ENCODE measurements at places on chromosomes 16 and 17.

GRCh38 chr17:81090361-81091136 is 55.6 kb downstream of the BAIAP2 start:
- DNase-seq, result no peak

DNA sequence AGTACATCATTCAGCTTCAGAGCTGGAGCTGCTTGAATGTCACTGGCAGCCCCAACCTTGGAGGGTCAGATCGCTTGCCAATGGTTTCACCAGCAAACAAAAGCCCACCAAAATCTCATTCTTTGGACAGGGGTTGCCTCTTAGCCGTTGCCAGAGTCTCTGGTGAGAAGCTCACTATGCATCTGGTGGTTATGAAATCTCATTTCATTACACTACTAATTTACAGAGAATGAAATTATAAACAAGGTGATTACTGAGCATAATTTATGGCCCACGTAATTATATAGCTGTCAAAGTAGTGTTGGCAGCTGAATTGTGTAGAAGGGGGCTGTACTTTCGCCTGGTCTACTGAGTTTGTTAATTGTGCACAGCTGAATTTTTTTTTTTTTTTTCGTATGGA is 688.9 kb upstream of the KIF2B start:
- DNase-seq, result no peak

DNA sequence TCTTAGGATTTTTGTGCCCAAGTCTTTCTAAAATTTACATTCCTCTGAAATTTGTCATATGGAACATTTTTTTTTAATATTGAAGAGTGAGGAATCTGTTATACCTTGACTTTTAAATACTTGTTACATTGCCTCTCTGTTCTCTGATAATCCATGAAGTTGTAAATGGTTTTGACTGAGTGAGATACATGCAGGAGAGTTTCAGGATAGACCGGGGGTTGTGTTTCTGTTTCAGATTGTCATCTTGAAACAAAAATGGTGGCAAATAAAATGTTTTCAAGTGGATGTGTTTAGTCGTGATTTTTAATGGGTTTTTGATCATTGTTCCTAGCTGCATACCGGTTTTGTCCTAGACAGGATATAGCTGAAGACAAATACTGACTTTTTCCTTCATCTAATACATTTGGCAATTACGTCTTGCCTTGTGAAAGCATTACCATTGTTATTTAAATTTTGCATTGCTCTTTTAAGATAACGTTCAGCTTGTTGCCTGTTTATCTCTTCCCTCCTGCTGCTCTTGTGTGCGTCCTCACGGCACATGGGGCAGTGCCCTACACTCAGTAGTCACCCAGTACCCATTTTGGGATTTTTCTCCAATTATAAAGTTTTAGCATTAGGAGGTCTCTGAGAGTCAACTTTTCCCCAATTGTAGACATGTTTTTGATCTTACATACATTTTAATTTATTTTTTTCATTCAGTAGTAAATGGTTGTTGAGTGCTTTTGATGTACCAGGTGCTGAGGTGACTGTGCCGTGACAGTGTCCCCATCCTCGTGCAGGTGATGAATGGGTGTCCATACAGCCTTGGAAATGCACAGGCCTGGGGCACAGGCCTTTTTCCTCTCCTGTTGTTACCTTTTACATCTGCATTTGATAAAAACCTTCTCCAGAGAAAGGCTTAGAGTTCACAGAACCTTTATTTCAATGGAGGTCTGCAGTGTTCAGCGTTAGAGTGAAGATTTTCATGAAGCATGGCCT is 169.9 kb downstream of the MSI2 start:
- DNase-seq, result no peak

- no peak for DNase-seq
Measured at GRCh38 chr17:7548585-7549400, at the start of gene TNFSF12. TSS of gene TNFSF12 (plus strand) at chr17:7549058. CDS start at chr17:7549154, 96 bp downstream.

GRCh38 chr16:2194852-2195321 is 1.5 kb downstream of the CASKIN1 start:
- DNase-seq, result no peak

- no peak for DNase-seq
Measured at GRCh38 chr16:31063495-31063842, 10.6 kb downstream of the ZNF668 start.

- no peak for DNase-seq
Measured at GRCh38 chr17:28346746-28347246, 10.5 kb downstream of the POLDIP2 start.

GRCh38 chr17:78668847-78669246 is 91.7 kb upstream of the DNAH17 start:
- DNase-seq, result no peak

GRCh38 chr16:53453928-53454327 is 19.7 kb downstream of the RBL2 start:
- DNase-seq, result no peak

All from activated T-cell treated with anti-CD3 and anti-CD28 coated beads for 4 hours (primary cell).